ENCODE measurements at places on chromosomes 5 and 9. TPM values are rescaled to one million over a fixed set of nuclear protein-coding genes. Genes with fewer than 3 reads are reported as not detected.

Gene PPP3R2
- total RNA-seq, result not detected

Gene LCN2
- not detected for total RNA-seq

Gene COL23A1
- total RNA-seq, result not detected

Gene EDIL3
- not detected for total RNA-seq

Gene IRGM
- 1.7 TPM for total RNA-seq

Gene LOX
- total RNA-seq, result not detected

Gene TMC1
- total RNA-seq, result not detected

Gene LCN1
- not detected for total RNA-seq
